ENCODE measurements at places on chromosomes 1 and 21. TPM values are rescaled to one million over a fixed set of nuclear protein-coding genes. Genes with fewer than 3 reads are reported as not detected.

GRCh38 chr21:45820171-45821091 lies 161.1 kb upstream of the COL6A1 start:
- peak; percentile 83 for DNase-seq

DNA sequence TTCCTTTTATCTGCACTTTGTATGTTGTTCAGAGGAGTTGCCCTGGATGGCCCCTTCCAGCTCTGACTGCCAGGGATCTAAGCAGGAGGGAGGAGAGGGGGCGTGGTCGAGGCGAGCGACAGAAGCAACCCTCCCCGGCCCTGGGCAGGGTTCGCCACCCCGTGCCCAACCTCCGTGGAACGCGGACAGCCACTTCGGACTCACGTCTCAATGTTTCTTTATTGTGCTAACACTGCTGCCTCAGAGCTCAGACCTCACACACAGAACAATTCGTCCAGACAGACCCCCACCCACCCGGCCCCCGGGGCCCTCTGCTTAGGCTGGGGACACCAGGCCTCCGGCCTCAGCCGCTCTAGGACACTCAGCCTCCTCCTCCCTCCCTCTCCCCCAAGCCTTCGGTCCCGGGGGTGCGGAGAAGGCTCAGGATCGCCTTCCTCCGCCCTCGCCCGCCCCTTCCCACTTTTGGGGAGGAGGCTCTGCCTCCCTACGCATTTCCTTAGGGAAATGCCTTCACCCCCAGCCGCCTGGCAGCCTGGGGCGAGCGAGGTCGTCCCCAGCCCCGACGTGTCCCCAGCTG lies 8.3 kb downstream of the VSIG8 start:
- peak; percentile 90 for DNase-seq

DNA sequence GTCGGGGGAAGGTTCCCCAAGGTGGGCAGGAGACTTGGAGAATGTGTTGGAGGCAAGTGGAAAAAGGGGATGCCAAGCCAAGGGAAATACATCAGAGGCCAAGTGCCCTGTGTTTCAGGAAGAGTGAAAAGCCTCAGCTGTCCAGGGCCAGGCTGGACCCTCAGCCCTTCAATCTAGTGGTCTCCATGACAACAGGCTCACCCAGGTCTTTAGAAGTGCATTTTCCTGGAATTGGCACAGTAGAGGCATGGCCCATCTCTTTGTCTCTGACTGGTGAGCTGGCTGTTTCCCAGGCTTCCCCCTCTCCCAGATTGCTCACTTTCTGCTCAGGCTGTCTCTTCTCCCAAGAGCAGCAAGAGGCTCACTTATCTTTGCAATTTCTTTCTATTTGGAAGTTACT lies 10.4 kb upstream of the RHBG start:
- no peak for DNase-seq

DNA sequence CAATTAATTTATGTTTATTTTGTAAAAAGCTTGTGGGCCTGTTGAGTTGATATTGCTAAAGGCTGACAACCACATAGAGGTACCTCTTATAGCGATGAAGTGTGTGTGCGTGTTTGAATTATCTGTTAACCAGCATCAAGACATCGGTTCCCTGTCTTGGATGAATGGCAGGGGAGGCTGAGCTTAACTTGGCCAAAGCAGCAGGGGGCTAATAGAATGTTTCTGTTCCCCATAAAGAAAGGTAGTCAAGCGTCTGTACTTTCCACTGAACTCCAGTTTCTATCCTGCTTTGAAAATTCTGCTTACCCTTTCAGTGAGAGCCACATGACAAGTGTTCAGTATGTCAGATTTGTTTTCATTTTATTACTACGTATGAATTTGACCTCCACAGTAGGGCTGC lies 63.0 kb downstream of the ROR1 start:
- no peak for DNase-seq

DNA sequence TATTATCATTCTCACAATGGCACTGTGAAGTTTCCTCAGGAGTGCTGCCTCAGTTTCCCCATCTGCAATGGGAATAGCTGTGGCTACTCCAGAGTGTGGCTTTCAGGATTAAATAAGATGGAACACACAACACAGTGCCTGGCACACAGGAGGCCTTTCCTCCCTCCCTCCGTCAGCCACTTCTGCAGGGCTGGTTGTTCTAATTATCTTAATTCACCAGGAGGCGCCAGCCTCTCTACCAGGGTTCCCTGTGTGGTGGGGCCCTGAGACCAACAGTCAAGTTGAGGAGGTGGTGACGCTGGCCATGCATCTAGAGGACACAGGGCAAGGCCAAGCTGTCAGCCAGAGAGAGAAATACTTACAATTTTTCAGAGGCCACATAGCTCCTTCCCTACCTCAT lies 6.3 kb upstream of the FOXO6 start:
- DNase-seq, result peak; percentile 40

- peak; percentile 49 for DNase-seq
These were observed 71.0 kb downstream of the PRKCZ start for GRCh38 chr1:2121101-2121691.

DNA sequence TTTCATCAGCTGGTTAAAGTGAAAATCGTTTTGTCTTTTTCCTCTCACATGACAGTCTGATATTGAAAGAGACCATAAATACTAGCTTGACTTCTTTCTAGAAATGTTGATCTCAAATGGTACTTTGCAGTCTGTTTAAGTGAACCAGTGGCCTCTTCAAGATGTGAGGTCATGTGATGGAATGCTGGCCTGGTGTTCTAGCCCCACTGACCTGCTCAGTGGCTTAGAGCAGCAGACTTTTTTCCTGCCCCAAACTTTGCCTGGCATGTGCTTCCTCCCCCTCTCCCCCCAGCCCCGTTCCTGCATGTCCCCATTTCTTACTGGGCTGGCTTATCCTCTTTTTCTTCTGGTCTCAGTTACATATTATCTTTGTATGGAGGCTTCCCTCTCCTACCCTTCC lies 34.3 kb downstream of the ZYG11A start:
- DNase-seq, result no peak

GRCh38 chr1:210201681-210202080 lies 30.9 kb upstream of the SERTAD4 start:
- DNase-seq, result no peak

- no peak for DNase-seq
These were observed 143.4 kb upstream of the KCNK2 start for GRCh38 chr1:214939180-214939579.

GRCh38 chr1:2345297-2346075 lies 45.9 kb downstream of the MORN1 start:
- DNase-seq, result peak; percentile 56

GRCh38 chr21:45824546-45825215 lies 156.9 kb upstream of the COL6A1 start:
- no peak for DNase-seq

DNA sequence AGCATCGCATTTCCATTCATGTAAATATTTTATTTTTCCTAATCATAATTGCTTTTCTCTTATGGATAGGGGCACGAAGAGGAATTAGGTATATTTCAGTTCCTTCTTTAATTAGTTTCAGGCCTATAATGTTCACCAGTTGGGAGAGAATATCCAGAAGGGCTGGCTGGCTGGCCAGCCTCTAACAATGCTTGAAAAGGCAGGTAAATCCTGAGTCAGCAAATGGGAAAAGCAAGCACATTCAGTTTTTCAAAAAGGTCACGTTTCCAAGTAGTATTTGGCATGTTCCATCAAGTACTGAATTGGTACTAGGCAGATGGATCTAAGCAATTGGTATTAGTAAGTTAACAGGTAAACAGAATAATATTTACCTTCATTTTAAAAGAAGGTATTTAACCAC lies 8.0 kb downstream of the RAB29 start:
- no peak for DNase-seq

DNA sequence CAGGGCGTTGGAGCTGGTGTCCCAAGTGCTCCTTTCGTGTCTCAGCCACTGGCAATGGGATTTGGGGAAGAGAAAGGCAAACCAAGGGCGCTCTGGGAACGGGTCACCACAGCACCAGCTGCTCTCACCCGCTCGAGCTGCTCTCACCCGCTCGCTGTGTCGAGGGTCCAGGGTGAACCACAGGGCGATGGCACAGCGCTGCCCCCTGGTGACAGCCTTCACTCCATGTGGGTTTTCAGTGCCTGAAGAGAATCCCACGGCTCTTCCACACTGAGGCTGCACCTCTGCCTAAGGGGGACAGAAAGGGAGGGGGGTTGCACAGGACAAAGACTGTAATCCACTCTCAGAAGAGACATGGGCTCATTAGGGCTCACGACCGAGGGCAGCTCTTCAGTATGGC lies 7.1 kb upstream of the CLDN19 start:
- no peak for DNase-seq

DNA sequence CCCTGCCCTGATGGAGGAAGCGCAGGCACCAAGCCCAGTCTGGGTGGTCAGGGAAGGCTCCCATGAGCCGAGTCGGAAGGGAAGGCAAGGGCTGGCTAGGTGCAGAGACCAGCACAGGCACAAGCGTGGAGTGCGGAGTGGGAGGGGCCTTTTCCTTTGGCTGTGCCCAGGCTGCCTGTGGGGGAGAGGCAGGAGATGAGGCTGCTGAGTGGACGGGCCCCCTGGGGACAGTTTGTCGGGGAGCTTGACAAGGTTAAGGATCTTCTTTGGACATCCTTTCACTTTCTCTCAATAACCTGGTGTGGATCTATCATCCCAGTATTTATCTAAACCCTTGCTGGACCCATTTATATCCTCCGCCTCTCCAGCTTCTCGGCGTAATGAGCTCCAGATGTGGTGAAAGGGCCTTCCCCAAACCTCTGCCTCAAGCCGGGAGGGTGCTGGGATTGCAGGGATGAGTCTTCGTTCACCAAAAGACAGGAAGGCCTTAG lies 42.9 kb downstream of the EPHB2 start:
- no peak for DNase-seq

GRCh38 chr1:116097626-116098025 lies 13.6 kb upstream of the MAB21L3 start:
- DNase-seq, result no peak

DNA sequence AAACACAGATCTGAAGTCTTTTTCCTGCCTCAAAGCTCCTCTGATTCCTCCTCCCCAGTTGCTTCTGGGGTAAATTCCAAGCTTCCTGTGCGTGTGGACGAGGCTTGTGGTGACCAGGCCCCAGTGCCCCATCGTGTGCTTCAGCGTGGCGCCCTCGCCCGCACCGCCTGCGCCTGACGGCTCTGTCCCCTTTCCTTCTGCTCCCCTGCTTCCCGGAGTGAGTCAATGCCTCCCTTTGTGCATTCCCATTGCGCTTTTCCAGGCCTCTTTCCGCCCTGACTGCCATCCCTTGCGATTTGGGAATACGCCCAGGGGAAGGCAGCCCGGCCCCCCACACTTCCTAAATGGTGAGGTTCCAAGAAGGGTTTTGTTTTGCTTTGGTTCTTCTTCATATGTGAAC lies 36.3 kb downstream of the FAAP20 start:
- DNase-seq, result no peak

- peak; percentile 88 for DNase-seq
These were observed 159.2 kb downstream of the RUNX1 start for GRCh38 chr21:34889676-34890469.

- DNase-seq, result no peak
These were observed 17.1 kb downstream of the EPHA2 start for GRCh38 chr1:16138772-16139221.

DNA sequence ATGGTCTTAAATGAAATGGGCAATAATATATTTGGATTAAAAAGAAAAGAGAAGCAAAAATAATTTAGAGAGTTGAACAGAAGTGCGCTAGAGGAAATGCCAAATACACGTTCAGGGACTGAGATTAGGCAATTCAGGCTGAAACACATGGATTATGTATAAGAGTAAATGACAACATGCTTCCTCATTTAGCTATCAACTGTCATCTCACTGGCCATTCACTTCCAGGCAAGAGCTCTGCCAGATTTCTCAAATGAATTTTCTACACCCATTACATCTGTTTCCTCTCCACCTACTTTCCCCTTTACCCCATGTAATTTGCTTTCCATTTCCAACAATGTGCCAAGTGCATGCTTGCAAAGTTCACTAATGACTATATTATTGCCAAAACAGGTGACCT lies 582.4 kb downstream of the LTN1 start:
- no peak for DNase-seq

DNA sequence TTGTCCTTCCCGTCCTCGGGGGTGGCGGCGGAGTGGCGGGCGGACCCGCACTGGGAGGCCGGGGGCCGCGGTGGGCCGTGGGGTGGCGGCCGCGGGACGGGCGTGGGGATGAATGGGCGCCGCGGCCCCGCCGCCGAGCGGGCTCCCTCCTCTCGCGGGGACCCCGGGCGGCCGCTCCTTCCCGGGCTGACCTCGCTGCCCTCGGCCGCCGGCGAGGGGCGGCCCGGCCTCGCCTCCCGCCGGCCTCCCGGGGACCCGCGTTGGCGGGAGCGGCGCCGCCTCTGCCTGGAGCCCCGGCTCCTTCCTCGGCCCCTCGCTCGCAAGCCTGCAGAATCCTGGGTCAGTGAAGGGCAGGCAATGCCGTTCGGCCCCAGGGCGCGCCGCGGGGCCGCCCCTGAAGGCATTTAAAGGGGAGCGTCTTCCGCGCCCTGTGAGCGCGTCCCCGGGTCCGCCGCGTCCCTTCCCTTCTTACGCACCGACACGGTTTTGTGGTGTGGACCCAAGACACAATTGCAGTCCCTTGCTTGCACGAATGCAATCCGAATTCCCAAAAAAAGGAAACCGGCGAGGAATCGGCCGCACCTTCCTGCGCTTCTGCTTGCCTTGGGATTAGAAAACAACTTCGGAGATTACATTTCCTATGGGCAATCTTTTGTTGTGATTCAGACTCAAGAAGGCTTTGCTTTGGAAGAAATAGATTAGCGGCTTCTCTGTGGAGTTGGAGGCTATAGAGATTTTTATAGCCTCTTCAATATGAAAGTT lies 776 bp downstream of the ITSN1 start:
- peak; percentile 85 for DNase-seq

- DNase-seq, result no peak
These were observed 144.4 kb downstream of the CDC7 start for GRCh38 chr1:91645031-91645430.

DNA sequence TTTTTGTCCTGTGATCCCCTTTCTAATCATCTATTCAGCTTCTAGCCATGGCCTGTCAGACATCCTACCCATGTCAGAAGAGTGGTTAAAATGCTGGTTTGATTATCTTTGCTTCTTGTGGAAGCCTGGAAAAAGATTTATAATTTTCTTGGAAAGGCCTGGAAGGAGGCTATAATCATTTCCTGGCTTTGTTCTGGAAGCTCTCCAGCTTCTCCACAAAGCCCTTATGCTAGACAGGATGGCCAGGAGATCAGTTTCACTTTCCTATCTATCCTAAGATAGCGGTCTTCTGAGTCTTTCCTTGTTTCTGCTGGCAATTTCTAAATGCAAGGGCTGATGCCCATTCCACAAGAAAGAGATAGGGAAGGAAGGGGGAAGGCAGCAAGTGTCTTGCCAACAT lies 90.9 kb upstream of the SLC44A3 start:
- DNase-seq, result no peak

HSPA6 gene
- 9.0 TPM for total RNA-seq

GJA9 gene
- total RNA-seq, result not detected

PROX1 gene
- total RNA-seq, result 2.6 TPM

PHTF1 gene
- 15.0 TPM for total RNA-seq

OR2T35 gene
- not detected for total RNA-seq

CLDN17 gene
- total RNA-seq, result not detected

LCE2C gene
- not detected for total RNA-seq

USP24 gene
- total RNA-seq, result 45.8 TPM

ATP1A2 gene
- total RNA-seq, result 24.8 TPM

GSTM3 gene
- total RNA-seq, result 56.5 TPM

SPSB1 gene
- total RNA-seq, result 62.0 TPM

ZNF644 gene
- total RNA-seq, result 63.2 TPM

MAEL gene
- not detected for total RNA-seq

TMEM63A gene
- total RNA-seq, result 89.3 TPM

CFAP107 gene
- total RNA-seq, result not detected

CD1D gene
- 2.0 TPM for total RNA-seq
